ENCODE measurements at places on chromosomes 5 and 9.

DNA sequence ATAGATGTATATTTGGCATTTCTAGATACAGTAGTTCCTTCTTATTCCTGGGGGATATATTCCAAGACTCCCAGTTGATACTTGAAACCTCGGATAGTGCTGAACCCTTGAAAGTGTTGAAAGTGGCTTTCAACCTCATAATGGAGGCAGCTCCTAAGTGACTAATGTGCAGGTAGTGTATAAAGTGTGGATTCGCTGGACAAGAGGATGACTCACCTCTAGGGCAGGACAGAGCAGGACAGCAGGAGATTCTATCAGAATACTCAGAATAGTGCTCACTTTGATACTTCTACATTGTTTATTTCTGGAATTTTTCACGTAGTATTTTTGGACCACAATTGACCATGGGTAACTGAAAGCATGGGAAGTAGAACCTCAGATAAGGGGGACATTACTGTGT lies 1138.9 kb upstream of the WWC1 start:
- DNase-seq, result no peak

DNA sequence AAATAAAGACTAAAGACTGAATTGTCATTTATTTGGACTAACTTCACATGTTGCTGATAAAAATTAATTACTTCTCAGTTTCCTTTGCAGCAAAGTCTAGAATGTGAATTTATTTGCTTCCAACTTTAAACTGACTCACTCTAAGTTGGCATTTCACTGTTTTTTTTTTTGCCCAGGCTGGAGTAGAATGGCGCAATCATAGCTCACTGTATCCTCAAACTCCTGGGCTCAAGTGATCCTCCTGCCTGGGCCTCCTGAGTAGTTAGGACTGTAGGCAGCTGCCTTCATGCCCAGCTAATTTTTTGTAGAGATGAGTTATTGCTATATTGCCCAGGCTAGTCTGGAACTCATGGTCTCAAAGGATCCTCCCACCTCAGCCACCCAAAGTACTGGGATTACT lies 3.5 kb downstream of the CCNB1 start:
- DNase-seq, result no peak

DNA sequence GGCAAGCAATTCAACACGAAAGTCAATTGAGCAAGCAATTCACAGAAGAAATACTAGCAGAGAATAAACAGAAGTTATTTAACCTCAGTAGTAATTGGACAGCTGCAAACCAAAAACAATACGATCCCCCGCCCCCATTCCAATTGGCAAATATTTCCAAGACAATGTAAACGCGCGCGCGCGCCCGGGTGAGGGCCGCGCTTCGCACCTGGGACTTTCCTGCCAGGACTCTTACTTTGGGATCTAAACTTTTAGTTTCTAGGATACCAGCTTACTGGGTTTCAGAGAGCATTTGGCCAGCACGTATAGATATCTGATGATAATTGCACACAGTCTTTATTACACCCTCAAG lies 8.6 kb downstream of the RUFY1 start:
- no peak for DNase-seq

GRCh38 chr5:11898-12297 lies 80.1 kb upstream of the PLEKHG4B start:
- DNase-seq, result no peak

DNA sequence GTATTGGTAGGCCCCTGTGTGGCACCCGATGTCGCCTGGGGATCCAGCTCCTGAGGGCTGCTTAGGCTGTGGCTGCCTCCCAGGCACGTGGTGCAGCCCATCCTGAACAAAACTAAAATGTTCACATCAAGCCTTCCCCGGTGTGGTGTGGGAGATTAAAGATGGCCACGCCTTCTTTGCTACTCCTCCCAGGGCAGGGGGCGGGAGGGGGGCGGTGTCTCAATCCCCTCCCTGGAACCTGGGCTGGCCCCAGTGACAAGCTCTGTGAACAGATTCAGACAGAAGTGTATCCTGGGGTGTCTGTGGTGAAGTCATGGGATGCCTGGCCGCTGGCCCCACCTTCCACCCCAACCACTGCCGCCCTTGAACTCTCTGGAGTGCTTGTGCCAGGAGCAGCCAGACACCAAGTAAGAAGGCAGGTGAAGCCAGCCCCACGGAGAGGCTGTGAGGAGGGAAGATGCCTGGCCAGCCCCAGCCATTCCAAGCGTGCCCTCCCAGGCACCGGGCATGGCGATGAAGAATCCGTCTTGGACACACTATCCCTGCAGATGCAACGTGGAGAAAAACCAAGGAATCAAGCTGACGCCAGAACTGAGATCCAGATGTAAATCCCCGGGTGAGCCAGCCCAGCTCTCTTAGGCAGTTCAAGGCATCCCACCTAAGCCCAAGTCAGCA lies 75.8 kb downstream of the AK8 start:
- DNase-seq, result no peak

- peak; percentile 81 for DNase-seq
Observed at GRCh38 chr5:13566871-13567339, 377.6 kb downstream of the DNAH5 start.

- no peak for DNase-seq
Observed at GRCh38 chr5:75469017-75469416, 42.4 kb downstream of the CERT1 start.

- no peak for DNase-seq
Observed at GRCh38 chr9:4548811-4549725, 58.8 kb downstream of the SLC1A1 start.

DNA sequence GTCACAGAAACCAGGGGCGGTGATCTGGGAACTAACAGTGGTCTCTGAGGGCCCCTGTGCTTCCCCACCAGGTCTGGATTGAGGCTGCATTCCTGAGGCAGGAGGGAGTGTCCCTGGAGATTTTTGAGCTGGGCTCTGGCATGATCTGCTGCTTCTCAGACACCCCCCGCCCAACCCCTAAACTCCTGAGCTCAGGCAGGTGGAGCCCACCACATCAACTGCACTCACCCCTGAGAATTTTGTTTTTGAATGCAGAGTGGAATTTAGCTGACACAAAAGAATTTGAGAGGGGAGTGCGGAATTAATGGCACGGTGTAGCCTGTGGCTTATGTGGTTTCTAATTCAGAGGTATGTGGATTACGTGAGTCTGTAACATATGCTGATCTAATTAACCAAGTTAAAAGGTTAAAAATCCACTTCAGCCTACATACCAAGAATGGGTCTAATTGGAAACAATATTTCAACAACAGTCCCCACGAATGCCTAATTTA lies 23.9 kb upstream of the CTSL start:
- peak; percentile 71 for DNase-seq

DNA sequence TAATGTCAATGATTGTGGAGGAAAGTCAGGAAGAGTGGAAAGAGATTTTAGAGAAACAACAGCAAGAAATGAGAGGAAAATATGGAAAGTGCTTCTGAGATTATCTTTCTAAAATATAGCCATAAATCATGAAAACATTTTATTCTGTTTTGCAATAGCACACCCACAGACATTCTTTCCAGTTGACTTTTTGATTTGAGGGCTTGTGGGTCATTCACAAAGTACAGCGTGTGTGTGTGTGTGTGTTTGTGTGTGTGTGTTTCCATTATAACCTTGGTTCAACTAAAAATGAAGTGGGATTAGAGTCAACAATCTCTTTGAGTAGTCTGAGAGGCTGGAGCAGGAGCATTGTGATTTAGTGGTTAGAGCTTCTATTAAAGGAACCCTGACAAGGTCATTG lies 116.6 kb upstream of the GAS1 start:
- peak; percentile 74 for DNase-seq
